ENCODE measurements at places on chromosomes 4 and X.

GRCh38 chr4:42483426-42484379, 86.4 kb downstream of the SHISA3 start:
- DNase-seq: no peak

GRCh38 chrX:130103605-130104004, 6.7 kb downstream of the ELF4 start:
- no peak for DNase-seq

GRCh38 chrX:106510713-106511403, 100.9 kb upstream of the RADX start:
- no peak for DNase-seq

DNA sequence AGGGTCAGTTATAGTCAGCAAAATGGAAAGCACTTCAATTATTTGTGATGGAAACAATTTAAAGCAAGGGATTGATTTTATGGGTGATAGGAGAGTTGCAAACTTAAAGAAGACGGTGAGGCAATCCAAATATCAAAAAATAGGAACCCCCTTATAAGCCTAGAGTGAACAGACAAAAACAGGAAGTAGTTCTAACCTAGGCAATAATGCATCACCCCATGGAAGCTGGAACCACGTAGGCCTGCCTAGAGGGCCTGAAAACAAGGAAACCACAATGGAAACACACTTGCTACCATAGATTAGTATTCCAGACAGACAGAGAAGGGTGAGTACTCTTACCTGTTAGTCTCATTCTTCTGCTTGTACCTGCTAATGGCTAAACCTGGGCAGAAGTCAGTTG, 13.5 kb upstream of the GK2 start:
- DNase-seq: no peak

- no peak for DNase-seq
These were observed 204.0 kb downstream of the SCFD2 start for GRCh38 chr4:53161787-53162433.

GRCh38 chrX:132480581-132481203, 8.1 kb downstream of the MBNL3 start:
- peak; percentile 85 for DNase-seq

GRCh38 chr4:56630876-56631666, 50.0 kb downstream of the HOPX start:
- DNase-seq: no peak

- DNase-seq: no peak
These were observed 226.1 kb downstream of the COX18 start for GRCh38 chr4:72843466-72843865.

- DNase-seq: no peak
These were observed 47.8 kb downstream of the ACOX3 start for GRCh38 chr4:8392591-8393190.

GRCh38 chr4:1473718-1474117, 67.5 kb upstream of the NKX1-1 start:
- peak; percentile 46 for DNase-seq

DNA sequence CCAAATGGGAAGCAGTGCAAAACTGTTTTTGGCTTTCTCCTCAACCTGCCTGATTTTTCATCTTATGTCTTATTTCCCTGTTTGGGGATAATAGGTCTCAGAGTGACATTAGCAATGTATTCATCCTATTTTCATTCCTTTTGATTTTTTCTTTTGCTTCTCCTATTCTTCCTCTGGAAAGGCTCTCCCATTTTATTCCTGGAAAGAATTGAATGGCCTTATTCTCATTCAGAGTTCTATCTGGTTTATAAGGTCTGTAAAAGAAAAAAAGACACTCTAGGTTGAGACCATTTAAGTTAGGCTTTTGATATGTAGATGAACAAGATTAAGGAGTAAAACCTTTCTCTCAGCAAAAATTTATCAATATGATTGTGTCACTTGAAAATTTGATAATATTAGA, 27.8 kb upstream of the ALB start:
- no peak for DNase-seq

DNA sequence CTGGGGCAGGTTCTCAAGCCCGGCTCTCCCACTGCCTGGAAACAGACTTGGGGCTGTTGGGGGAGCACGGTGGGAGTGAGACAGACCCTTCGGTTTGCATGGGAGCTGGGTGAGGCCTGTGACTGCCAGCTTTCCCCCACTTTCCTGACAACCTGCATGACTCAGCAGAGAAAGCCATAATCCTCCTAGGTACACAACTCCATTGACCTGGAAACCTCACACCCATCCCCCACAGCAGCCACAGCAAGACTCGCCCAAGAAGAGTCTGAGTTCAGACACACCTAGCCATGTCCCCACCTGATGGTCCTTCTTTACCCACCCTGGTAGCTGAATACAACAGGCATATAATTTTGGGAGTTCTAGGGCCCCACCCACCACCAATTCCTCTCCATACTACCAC, 57.6 kb upstream of the UBQLN2 start:
- DNase-seq: no peak

DNA sequence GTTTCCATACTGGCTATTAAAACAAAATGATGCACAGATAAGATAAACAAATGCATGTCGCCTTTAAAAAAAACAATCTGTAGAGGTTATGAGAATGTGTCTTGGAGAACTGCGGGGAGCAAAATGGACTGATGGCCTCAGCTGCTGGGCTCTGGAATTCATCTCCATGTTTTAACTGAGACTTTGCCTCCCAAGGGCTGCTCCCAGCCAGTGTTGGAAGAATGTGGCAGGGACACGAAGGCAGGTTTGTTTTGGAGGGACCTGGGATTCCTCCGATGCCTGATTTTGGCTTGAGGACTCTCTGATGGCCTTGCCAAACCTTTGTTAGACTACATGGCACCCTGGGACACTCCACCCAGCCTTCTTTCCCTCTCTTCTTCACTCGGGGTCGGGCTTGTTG, 83.5 kb upstream of the AP1S2 start:
- no peak for DNase-seq

DNA sequence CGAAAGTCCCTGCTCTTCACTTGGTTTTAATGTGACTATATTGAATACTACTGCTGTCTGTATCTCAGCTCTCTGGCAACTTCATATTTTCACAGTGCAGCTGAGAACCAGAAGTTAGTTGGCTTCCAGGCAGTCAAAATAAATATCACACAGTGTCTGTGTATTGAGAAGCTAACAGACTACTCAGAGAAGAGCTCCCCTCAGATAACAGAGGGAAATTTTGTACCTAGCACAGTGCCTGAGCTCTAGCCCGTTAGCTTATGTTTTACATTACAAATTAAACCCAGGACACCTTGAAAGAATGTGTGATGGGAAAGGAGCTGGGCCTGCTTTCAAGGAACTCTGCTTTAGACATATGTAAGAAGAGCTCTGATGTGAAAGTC, 22.7 kb downstream of the JADE1 start:
- no peak for DNase-seq

- no peak for DNase-seq
These were observed 829.1 kb upstream of the AGA start for GRCh38 chr4:178271386-178271785.

GRCh38 chr4:71974681-71975080, 57.1 kb upstream of the NPFFR2 start:
- no peak for DNase-seq

GRCh38 chr4:173642509-173642908, 112.5 kb upstream of the HAND2 start:
- DNase-seq: no peak

GRCh38 chr4:2910409-2910808, 52.8 kb downstream of the NOP14 start:
- no peak for DNase-seq

GRCh38 chr4:153204728-153205648, 745 bp downstream of the TRIM2 start:
- no peak for DNase-seq
